ENCODE measurements at places on chromosomes 5 and 9. TPM values are rescaled to one million over a fixed set of nuclear protein-coding genes. Genes with fewer than 3 reads are reported as not detected.

NEUROG1 gene
- 0.41 TPM for total RNA-seq

TTC16 gene
- not detected for total RNA-seq

PRR16 gene
- total RNA-seq: 1.2 TPM

OR1Q1 gene
- not detected for total RNA-seq

IFNB1 gene
- total RNA-seq: not detected

TMEM174 gene
- total RNA-seq: not detected

SPATA31C2 gene
- not detected for total RNA-seq

ANXA2R gene
- total RNA-seq: 0.41 TPM

TTF1 gene
- total RNA-seq: 17.1 TPM

GGTA1 gene
- total RNA-seq: 2.4 TPM

PLPP6 gene
- total RNA-seq: 16.3 TPM

DDX4 gene
- total RNA-seq: 0.82 TPM

EGR1 gene
- total RNA-seq: 0.82 TPM

IFNA21 gene
- total RNA-seq: not detected

HNRNPK gene
- total RNA-seq: 807 TPM

TMEM252 gene
- not detected for total RNA-seq

FSD1L gene
- total RNA-seq: 138 TPM

GNAQ gene
- 172 TPM for total RNA-seq

REEP2 gene
- 70.9 TPM for total RNA-seq

TRPM3 gene
- total RNA-seq: 18.8 TPM

OR1L8 gene
- not detected for total RNA-seq

PRPF4 gene
- 23.6 TPM for total RNA-seq

ARHGEF39 gene
- 0.41 TPM for total RNA-seq

ORM1 gene
- total RNA-seq: 0.82 TPM

PCDHB6 gene
- 3.3 TPM for total RNA-seq

OGN gene
- 17.5 TPM for total RNA-seq

SPATA6L gene
- total RNA-seq: 9.4 TPM

GABRA6 gene
- under 0.01 TPM for total RNA-seq

HSD17B3 gene
- not detected for total RNA-seq

LCN1 gene
- not detected for total RNA-seq

ADAMTSL2 gene
- total RNA-seq: 2.4 TPM

LAMC3 gene
- 2.4 TPM for total RNA-seq

IFNA4 gene
- not detected for total RNA-seq

SUB1 gene
- total RNA-seq: 383 TPM
